RPMI7951 (cell line): ENCODE measurements at places on chromosomes 4 and X.

DNA sequence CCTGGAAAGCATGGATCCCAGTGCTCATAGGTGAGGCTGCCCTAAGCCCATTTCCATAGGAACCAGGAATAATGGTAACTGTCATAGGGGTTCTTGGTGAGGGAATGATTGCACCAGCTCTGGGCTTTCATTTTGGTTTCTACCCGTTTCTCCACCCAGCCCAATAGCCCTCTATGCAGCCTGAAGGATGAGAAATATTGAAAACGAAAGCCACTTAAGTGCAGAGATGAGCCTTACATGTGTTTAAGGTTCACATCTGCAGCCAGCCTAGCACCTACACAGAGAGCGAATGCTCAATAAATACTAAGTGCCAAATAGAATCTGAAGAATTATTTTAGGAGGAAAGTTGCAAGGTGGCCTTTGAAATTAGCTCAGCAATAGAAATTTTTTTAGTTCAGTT, 60.4 kb downstream of the MCF2 start:
- no peak for DNase-seq

GRCh38 chr4:99825272-99825671, 8.6 kb downstream of the DAPP1 start:
- DNase-seq = no peak

GRCh38 chr4:108336076-108336475, 167.3 kb upstream of the LEF1 start:
- DNase-seq = peak; percentile 78

- no peak for DNase-seq
Observed at GRCh38 chr4:110781944-110782343, 159.1 kb upstream of the PITX2 start.

GRCh38 chrX:154598656-154599055, 13.7 kb downstream of the CTAG1A start:
- DNase-seq = no peak

DNA sequence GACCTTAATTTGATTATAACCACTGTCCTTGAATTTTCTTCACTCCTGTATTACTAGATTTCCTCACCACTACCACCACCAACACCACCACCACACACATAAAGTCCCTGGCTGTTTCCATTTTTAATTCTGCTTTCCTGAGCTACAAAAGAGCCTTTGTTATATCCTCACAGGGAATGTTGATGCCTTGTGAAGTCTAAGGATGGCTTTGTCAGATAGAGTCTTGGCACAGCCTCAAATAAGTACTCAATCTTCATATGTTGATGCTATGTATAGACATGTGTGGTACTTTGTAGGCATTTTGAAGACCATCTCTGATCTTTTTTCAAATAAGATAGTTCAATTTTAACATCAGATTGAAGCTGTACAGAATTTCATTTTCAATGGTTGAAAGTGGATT, 1016.7 kb upstream of the LCORL start:
- DNase-seq = peak; percentile 4

DNA sequence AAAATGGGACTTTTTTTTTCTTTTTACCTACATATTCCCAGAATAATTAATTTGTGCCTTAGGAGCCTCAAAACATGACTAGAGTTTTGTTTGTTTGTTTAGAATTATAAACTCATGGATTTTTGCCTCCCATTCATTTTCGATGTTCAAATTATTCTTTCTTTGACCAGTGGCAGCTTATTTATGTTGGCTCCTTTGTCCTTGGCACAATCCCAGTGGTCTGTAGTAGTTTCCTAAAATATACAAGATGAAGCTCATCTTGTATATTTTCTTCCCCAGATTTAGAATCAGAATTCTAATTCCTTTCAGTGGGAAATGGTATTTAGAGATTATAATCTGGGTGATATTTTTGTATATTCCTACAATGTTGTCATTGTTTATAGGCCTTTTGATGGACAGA, 27.2 kb downstream of the DCK start:
- no peak for DNase-seq

DNA sequence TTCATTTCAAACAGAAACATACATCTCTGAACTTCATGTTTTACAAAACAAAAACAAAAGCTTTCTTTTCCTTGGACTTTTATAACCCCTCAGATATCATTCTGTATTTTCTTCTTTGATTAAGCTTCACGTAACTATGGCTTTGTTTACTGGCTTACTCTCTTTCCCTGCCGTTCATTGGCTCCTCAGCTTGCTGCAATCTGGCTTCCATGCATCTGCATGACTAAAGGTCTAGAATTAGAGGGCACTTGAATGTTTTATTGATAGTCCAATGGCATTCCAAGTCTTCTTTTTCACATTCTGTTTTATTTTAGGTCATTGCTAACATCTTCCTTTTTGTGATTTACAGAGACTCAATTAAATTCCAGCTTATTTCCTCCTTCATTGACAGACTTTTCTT, 487.6 kb downstream of the GRXCR1 start:
- no peak for DNase-seq

- DNase-seq = peak; percentile 72
Observed at GRCh38 chr4:48315728-48316630, 25.4 kb upstream of the SLAIN2 start.

GRCh38 chr4:20480165-20480947, 219.9 kb upstream of the PACRGL start:
- DNase-seq = no peak

DNA sequence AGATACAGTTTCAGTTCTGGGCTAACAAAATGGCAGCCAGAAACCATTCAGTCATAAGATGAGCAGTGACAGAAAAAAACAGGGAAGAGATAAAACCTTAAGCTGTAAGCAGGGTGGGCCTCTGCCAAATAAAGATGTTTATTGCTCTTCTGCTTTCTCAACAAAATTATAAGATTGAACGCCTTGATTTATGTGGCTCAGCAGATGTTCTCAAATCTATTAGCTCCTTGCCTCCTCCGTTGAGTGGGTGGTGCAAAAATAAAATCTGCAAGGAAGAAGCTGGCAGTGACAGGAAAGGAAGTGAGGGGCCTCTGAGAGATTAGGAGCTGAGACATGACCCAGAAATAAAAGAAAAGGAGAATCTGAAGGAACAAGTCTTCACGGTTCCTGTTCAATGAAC, 206.6 kb downstream of the PTTG2 start:
- DNase-seq = no peak

DNA sequence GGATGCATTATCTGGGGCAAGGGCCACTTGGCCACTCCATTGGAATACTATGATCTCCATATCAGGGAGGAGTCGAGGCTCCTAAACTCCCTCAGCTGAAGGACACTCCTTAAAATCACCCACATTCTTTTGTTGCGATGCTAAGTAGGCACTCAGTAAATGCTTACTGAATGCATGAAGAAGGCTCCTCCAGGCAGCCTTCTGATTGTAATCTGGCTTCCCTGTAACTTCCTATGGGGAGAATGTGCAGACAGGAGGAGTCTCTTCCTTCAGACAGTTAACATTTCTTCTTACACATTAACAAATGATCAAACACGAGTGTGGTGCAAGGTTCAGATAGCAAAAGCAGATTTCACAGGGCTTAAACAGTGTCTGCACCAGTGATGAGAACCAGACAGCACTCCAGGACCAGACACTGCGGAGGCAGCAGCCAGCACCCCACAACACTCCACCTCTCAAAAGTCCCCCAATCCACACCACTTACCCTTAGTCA, 21.4 kb upstream of the USO1 start:
- no peak for DNase-seq

- no peak for DNase-seq
Observed at GRCh38 chrX:38352362-38352761, at the start of gene OTC. TSS of gene OTC (plus strand) at chrX:38352604. CDS start at chrX:38352697, 93 bp downstream.

DNA sequence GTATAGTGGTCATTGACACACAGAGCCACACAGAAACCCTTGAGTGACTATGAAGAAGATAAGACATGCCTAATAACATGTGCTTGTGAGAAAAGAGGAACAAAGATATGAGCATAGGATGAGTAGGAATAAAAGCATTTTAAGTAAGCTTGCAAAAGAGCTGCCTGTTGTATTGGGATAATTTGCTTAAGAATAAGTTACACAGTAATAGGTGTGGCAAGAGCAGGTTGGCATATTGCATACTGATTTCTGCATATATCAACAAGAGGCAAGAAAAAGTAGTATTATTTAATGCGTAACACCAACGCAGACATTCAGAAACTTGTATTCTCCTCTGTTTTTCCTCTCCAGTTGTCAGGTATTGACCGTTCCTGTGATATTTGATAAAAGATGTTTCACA, 111.5 kb upstream of the UGT8 start:
- no peak for DNase-seq

DNA sequence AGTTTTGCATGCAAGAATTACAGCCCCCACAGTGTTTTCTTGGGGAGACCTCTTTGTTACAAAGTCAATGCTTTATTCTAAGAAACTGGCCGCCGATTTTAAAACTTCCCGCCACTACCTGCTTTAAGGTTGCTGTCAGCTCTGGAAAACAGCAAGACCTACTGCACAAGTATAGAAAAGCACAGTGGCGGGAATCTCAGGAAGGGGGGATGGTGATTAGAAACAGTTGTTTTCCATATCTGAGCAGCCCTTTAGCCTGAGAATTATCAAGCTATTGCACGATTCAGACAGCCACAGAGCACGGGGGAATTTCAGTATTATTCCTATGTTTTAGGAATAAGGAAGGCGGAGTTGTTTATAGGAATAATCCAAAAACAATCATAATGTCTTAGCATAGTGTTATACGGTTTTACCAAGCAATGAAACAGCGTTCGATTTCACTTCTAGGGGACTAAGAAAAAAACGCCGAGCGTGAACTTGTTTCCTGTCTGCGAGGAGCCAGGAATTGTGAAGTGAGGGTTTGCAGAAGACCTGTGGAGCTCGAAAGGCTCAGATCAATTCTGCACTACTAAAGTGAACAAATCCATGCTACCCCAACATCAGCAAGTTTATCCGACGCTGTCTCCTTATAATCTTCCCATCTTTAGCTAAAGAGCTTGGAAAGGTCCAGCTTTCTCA, 81.3 kb downstream of the HMGN5 start:
- no peak for DNase-seq

- no peak for DNase-seq
Observed at GRCh38 chr4:114807357-114807756, 208.8 kb downstream of the UGT8 start.

- peak; percentile 41 for DNase-seq
Observed at GRCh38 chr4:128061566-128062536, 739 bp downstream of the LARP1B start.

GRCh38 chr4:67871867-67872266, 11.9 kb downstream of the TMPRSS11D start:
- peak; percentile 50 for DNase-seq

- no peak for DNase-seq
Observed at GRCh38 chrX:30414144-30414543, 105.0 kb upstream of the NR0B1 start.

DNA sequence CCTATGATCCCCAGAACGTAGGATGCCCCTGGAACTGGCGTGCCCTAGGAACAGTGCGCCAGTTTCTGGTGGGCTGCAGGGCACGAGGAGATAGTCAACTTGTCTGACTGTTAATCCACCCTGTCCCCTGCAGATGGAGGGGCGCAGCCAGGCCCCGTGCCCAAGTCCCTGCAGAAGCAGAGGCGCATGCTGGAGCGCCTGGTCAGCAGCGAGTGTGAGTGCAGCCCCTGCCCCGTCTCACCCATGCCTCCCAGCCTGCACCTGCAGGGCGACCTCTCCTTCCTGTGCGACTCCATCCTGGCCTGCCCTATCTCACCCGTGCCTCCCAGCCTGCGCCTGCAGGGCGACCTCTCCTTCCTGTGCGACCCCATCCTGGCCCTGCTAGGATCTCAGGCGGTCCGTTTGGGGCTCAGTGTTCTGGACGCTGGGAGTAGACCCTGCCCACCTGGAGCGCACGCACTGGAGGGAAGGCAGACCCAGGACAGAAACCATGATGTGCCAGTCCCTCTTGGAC, 22.2 kb downstream of the WFS1 start:
- no peak for DNase-seq

DNA sequence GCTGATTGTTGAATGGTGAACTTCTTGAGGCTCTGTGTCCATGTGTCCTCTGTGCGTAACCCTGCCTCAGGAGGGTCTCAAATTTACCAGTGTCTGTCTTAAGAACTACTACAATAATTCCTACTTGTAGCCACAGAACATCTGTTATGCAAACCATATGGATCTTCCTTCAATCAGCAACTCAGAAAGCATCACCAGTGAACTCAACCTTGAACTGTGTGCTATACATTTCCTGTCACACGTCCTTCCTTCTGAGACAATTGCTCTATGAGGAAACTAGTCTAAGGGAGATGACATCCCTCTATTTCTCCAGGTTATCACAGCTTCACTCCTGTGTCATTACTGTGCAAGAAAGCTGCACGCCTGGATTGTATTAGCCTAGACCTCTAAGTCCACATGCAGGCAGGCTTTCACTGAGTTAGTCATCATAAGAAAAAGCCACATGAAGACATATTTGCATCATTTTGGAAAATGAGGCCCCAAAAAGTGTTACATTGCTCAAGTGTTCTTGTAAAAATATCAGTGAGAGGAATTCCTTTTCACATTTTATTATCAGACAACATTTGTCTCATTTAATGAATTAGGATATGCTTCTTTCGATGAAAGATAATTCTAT, 157.8 kb downstream of the AFF2 start:
- no peak for DNase-seq

DNA sequence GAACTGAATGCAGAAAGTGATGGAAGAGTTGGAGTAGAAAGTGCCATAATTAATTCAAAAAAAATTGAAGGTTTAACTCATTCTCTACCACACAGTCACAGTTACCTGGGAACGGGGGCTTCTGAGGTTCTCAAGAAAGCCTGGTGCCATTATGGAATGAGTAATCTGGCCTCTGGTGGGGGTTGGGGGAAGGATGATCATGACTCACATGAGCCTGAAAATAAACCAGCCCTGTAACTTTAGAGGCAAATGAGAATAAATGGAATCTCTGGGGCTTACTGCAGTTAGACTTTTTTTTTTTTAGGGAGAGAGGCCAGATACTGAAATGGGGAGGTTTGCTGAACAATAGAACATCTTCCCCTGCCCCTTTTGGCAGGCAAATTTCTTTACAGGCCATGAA, 55.3 kb downstream of the SOD3 start:
- DNase-seq = peak; percentile 82
